ENCODE measurements at places on chromosomes 4 and X. TPM values are rescaled to one million over a fixed set of nuclear protein-coding genes. Genes with fewer than 3 reads are reported as not detected.

Gene AADAT
- total RNA-seq = not detected

Gene TMPRSS11D
- total RNA-seq = not detected

Gene PSAPL1
- not detected for total RNA-seq

Gene EGFL6
- not detected for total RNA-seq

Gene TSPAN7
- total RNA-seq = not detected

Gene HEPH
- not detected for total RNA-seq

Gene MCF2
- 0.39 TPM for total RNA-seq
